Stimulated activated CD4-positive, alpha-beta T cell treated with anti-CD3 and anti-CD28 coated beads, Interleukin-15, amount 100 ng/mL, for 48 hours (primary cell): ENCODE measurements at places on chromosomes 5 and 9.

GRCh38 chr9:84893419-84894128 lies 224.0 kb downstream of the NTRK2 start:
- no peak for DNase-seq

- no peak for DNase-seq
These were observed 15.5 kb upstream of the FSD1L start for GRCh38 chr9:105432247-105432842.

DNA sequence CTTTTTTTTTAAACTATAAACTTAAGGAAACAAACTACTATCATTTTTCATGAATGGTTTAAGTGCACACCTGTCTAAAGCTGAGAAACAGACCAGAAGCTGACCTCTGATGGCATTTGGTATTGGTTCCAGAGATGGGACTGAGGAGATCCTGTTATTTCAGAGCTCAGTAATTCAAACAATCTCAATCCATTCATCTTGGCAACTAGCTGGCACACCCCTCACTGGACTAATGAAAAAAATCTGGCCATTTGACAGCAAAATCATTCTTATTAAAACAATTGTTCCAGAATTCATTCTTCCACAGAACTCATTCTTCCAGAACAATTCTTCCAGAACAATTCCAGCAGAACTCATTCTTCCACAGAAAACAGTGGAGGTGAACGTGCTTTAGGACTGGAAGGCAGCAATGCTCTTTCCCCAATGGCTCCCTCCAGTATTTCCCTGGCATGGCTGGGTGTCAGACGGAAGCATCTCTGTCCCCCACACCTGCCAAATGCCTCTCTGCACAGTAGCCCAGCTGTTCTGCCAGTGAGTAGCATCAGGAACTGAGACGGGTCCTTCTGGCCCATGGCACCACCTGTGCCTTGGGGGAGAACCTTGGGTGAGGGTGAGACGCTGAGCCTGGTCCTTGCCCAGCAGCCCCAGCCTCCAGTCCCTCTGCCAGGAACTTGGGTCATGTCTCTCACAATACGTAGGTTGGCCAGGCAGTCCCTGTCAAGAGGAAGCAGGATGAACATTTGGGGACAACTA lies 87.5 kb upstream of the EQTN start:
- no peak for DNase-seq

DNA sequence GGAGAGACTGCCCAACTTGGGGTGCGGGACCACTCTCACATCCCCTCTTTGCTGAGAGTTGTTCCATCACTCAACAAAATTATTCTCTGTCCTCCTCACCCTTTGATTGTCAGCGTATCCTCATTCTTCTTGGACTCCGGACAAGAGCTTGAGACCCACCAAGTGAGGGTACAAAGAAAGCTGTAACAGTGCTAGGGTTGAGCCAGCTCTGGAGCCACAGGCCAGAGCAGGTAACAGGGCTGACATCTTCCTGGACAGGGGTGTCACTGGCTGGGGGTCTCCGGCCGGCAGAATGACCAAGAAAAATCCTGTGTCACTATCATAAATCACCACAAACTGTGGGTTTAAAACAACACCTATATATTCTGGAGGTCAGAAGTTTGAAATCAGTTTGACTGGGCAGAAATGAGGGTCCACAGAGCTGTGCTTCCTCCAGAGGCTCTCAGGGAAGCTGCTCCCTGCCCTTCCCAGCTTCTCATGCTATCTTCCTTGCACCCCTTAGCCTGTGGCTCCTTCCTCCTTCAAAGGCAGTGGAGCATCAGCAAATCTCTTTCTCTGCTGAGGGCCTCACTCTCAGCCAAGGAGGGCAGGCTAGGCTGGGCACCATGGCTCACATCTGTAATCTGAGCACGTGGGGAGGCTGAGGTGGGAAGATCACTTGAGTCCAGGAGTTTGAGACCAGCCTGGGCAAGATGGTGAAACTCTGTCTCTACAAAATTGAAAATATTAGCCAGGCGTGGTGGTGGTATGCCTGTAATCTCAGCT lies 4.1 kb upstream of the BBLN start:
- no peak for DNase-seq

GRCh38 chr9:86353655-86354010 lies 577 bp downstream of the TUT7 start:
- no peak for DNase-seq

DNA sequence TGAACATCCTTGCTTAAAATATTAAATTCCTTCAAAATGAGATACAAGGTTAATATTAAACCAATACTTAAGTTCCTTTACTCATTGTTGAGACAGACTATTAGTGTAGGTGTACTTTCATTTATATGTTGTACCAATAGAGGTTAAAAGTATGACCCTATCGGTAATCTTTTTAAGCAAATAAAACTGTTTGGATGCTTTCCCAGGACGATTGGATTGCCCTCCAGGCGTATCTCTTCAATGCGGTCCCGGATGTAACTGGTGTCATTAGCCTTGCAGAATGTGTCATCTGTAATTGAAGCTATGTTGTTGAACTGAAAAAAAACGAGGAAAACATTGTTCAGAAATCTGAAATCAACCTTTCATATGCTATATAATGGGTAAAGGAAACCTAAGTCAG lies 18.9 kb downstream of the OGN start:
- DNase-seq, result no peak

DNA sequence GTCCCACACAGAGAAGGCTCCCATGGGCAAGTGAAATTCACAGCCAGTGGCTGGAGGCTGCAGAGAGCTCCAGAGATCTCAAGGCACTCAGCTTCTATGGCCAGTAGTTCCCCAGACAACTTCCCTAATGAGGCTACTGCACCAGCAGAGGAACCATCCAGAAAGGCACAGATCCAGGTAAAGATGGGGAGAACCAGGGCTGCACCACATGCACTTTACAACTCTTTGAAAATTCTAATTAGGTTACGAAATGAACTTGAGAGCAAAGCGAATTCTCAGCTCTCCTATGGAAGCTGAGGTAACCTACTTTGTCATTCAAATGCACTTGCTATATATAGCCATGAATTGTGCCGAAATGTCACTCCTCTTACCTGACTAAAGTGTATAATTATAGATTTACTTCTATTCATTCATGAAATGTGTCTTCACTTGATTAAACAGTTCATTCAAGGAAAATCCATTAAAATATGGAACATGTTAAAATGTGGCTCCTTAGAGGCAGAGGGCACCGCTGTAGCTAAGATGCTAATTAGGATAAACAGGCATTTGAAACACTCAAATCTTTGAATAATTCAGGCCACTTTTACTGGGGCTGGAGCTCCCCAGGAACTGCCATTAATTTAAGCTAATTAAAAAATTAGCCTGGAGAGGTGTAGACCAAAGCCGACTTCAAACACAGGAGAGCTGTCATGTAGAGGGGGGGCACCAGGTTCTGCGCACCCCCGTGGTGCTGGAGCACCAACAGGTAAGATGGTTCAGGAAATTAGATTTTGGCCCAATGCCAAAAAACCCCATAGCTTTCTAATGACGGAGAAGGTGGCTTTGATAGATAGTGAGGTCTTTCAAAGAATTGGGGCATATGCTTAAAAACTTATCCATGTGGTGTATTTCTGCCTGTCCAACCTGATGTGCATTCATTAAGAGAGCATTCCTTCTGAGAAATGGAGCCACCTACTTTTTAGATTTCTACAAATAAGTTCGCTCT lies 204.1 kb downstream of the GABBR2 start:
- DNase-seq, result no peak

- DNase-seq, result no peak
These were observed 125.4 kb downstream of the ARHGEF28 start for GRCh38 chr5:73751254-73751914.

- no peak for DNase-seq
These were observed 439.2 kb downstream of the NTRK2 start for GRCh38 chr9:85108746-85109145.

- DNase-seq, result peak; percentile 43
These were observed at the start of gene CCNI2 for GRCh38 chr5:132746954-132747615. TSS of gene CCNI2 (plus strand) at chr5:132747426. CDS start at chr5:132747496, 70 bp downstream.

- no peak for DNase-seq
These were observed 1200.6 kb downstream of the PTPRD start for GRCh38 chr9:9412241-9412640.

DNA sequence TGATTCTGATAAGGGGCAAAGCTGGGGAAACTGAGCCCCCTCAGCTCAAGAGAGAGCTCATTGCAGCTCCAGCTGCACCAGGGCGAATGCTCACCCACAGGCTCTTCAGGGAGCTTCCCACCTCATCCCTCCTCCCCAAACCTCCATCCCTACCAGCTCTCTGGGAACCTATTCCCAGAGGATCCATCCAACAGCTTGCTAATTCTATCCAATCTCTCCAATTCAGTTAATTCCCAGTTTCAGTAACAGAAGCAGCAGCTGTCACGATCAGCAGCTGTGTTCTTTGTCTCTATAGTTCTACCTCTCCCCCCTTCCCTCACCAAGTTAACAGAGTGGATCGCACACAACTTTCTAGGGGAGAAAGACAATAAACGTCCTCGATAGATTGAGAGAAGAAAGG lies 135.5 kb upstream of the EFNA5 start:
- no peak for DNase-seq

- no peak for DNase-seq
These were observed 80.3 kb downstream of the CDO1 start for GRCh38 chr5:115736004-115736689.

GRCh38 chr5:138903130-138903775 lies 28.1 kb upstream of the LRRTM2 start:
- no peak for DNase-seq

DNA sequence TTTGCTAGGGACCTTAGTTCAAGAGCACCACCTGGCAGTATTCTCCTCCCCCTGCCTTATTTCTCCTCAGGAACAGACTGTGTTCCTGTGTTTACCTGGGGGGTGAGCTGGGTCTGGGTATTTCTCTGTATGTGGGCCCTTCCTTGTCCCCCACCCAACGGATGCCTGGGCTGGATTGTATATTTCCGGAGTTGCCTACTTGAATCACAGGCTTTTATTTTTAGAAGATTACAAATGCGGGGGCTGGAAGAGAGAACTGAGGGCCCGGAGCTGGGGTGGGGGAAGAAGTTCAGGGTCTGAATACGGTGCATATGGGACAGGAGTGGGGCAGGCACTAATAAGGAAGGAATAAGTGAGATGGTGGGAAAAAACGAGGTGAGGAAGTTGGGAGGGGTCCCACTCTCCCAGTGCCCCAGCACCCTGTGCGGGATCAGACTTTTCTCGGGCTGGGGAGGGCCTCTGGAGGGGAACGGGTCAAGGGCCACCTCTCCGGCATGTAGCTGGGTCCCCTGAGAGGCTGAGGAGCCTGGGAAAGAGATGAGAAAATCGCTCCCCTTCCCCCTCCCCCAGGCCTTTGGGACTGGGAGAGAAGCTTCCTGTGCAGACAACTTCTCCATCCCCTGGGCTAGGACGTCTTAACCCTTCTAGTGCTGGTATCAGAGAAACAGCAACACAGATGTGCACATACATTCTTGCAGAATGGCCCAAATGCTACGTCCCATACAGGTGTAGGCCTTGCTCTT lies 42.1 kb downstream of the PCDH1 start:
- DNase-seq, result no peak

DNA sequence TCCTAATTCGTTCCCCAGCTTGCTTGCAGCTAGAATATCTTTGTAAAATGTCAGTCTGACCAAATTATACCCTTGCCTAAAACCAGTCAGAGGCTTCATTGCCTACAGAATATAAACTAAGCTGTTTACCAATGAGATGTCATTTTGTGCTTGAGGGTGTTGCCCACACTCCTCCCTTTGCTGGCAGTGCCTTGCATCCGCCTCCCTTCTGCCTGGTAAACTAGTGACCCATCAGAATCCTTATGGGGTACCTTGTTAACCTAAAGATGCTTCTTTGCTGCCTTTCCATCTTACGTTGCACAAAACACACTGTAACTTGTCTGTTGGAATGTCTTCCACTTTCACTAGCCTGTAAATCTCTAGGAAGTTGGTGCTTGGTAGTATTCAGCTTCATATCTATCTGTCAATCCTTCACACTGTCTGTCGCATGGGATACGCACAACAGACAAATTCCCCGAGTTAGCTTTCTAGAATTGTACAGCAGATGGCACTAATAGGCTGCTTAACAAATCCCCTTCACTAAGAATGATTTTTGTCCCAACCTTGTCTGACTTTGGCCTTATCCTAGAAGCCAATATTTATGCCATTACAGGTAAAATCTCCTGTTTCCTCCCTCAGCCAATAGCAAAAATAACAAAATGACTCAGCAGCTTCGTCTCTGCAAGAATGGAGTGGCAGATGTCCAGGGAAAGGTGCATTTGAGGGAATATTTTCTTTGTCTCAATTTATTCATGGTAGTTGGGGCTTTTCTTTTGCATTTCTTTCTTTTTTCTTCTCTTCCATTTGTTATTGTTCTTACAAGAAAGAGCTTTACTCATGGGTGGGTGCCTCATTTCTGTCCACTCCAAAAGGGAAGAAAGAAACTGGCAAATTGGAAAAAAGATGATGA lies 3.0 kb downstream of the NUDT2 start:
- no peak for DNase-seq

DNA sequence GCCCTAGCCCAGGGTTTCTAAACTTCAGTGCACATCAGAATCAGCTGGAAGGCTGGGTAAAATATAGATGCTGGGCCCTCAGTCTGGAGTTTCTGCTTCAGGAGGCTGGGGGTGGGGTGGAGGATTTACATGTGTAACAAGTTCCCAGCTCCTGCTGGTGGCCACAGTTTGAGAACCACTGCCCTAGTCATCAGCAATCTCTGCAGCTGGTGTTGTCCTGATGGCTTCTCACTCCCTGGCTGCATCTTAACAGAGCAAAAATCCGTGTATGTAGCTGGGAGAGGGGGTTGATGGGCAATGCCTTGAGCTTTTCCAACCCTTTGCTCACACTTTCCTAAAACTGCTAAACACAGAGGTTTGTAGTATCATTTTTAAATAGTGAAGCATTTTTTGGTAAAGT lies 186.0 kb upstream of the KLF9 start:
- no peak for DNase-seq

GRCh38 chr9:1298046-1298445 lies 247.9 kb downstream of the DMRT2 start:
- no peak for DNase-seq

- DNase-seq, result peak; percentile 77
These were observed at the start of gene ABL1 for GRCh38 chr9:130834371-130835336. TSS of gene ABL1 (plus strand) at chr9:130835254. CDS start at chr9:130835447, 193 bp downstream.

GRCh38 chr9:132409828-132410528 lies at the start of gene CFAP77:
TSS of gene CFAP77 (plus strand) at chr9:132410211. CDS start at chr9:132410272, 61 bp downstream.
- no peak for DNase-seq

DNA sequence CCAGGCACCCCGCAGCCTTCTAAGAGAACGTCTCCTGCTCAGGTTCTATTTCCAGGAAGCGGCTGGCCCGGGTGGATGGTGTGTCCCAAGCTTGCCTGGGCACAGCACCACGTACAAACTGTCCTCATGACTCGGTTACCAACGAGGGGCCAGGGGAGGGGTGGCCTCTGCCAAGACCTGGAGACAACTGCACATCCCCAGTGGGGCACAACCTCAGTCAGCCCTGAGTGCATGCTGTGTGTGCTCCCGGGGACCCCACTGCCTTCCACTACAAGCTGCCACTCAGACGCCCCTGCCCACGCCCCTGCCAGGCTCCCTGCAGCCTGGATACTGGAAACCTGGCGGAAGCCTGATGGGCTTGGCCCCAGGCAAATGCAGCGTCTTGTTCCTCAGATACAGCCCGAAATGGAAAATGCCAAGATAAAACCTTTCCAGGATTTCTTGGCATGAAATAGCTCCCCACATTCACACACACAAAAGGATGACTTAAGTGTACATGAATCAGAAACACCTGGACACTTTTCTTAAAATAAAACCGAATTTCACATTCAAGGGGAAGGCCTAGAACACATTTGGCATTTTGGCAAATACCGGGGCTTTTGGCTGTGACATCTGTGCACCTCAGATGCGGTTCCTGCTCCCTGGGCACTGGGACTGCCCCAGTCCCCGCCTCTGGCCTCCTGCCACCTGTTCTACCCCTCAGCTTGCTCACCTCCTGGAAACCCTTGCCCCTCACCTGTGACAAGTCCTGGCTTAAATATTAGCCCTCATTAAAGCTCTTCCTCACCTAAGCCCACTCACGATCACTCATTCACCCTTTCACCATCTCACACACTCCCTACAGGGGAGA lies 62.5 kb downstream of the COL23A1 start:
- no peak for DNase-seq
